Hippocampal formation (tissue), 2 donors: ENCODE measurements at places on chromosomes 3 and 15.

DNA sequence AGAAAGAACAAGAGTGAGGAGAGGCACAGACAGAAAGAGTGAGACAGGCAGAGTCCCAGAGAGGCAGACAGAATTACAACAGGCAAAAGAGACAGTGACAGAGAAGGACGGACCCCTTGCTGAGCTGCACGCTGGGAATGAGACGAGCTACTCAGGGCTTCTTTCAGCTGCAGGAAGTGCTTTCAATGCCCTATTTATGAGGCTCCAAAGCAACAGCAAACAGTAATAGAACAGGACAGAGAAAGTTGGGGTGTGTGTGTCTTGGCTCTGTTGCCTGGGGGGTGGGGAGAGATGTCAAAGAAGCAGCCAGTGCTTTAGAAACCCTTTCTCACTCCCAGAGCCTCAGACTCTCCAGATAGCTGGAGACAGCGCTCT is 502 bp upstream of the TIMP4 start:
- no peak for DNase-seq

DNA sequence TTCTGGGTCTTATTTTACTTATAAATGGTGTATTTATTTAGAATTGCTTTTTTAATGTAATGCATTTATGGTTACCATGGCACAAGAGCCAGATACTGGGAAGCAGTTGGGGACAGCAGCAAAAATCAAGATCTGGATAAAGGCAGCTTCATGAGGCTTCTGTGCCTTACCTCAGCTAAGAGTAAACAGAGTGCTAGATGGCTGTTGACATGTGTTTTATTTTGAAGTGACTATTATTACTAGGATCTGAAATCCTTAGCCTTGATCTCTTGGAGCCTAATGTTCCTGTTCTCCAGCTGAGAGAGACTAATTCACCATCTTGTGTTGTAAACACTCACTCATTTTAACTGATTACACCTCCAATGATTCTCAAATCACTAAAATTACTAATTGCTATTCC is 317.8 kb downstream of the LPP start:
- no peak for DNase-seq

- no peak for DNase-seq
These were observed 306.0 kb upstream of the ADAMTS9 start for GRCh38 chr3:64993781-64994180.

- no peak for DNase-seq
These were observed 88.8 kb downstream of the MEGF11 start for GRCh38 chr15:66164788-66165187.

- no peak for DNase-seq
These were observed 7.4 kb downstream of the FAM3D start for GRCh38 chr3:58659051-58659675.

DNA sequence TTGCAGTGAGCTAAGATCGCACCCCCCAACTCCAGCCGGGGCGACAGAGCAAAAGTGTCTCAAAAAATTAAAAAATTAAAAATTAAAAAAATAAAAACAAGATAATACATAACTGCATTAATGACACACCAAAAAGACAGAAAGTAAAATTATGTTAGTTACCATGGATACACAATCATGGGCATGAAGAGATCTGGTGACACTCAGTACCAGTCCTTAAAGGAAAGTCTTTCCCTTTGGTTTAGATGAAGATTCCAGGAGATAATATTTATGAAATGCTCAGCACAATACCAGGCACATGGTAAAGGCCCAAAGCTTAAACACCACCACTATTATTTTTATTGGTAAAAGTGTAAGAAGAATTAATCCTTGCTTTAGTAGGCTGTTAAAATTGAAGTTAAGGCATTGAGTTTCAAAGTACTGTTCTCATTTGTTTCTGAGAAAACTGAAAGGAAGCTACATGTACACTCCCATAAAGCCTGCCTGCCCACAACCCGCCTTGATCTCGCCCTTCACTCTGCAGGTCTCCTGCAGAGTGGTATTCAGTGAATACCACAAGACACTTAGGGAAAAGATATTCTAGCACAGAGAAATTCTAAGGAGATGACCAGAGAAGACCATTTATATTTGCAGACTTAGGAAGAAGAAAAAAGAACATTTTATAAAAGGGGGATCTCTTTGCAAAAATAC is 52.3 kb downstream of the SUCLG2 start:
- DNase-seq = no peak

DNA sequence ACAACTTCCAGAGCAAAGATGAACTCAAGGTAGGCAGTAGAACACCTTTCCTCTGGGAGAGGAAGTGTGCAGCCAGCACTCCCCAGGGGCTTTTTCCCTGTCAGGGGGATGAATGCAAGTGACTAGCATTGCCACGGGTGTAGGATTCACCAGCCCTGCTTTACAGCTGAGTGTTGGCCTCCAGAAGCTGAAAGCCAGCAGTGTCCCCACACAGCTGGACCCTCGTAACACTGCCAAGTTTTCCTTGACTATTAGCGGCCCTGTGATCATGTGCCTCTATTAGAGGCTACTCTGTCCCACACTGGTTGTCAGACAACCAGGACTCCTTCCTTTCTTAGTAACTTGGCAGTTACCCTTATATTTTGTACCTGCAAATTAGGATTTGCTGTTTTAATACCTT is 104.9 kb upstream of the MANF start:
- peak; percentile 59 for DNase-seq

- DNase-seq = no peak
These were observed 48.8 kb downstream of the EPHA6 start for GRCh38 chr3:96863129-96863740.

DNA sequence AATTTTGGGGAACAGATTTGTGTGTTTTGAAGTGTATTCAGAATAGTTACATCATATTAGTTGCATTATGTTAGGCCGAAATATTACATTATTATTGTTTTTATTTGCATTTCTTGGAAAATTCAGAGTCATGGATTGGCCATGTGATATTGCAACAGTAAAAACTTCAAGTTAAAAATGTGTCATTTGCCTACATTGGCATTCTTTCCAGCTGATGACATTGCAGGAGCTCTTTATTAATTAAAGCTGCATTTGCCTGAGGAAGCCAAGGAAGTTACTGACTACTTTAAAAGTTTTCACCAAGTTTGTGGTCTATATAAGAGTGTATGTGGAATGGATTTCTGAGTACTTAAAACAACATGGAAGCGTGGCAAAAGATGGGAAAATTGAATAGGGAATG is 726.4 kb upstream of the SGO1 start:
- no peak for DNase-seq

- DNase-seq = no peak
These were observed 922 bp downstream of the IL17RC start for GRCh38 chr3:9917820-9918219.

DNA sequence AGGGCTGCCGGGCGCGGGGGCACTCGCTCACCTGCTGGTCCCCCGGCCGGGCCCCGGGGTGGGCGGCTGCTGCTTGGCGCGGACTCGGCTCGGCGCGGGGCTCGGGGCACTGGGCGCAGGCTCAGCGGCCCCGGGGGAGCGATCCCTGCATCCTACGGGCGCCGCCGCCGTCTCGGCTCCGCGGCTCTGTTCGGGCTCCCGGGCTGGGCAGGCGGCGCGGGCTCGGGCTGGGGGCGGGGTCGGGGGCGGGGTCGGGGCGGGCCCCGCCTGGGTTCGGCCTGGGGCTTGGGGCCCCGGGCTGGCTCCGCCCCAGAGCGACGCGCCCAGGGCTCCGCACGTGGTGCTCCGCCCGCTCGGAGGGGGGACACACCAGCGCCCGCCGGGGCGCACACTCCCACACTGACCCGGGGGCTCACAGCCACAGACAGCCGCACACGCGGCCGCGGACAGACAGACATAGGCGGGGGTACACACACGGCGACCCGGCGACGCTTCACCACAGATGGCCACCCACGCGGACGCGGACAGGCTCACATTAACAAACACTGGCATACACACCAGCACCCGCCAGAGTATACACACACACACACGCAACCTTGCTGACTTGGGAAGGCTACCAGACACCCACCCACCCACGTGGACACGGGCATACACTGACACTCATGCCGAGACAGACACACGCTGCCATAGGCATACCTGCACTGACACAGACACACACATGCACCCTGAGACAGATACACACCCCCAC is at the start of gene SCN5A:
Gene SCN5A, minus strand, starts transcription at position 188 of the 748 bp plus-strand sequence. CDS start 16,380 bp downstream, outside the sequence.
- peak; percentile 26 for DNase-seq

- DNase-seq = no peak
These were observed 287.6 kb upstream of the STT3B start for GRCh38 chr3:31244929-31245817.

GRCh38 chr3:54827776-54828175 is 100.1 kb downstream of the LRTM1 start:
- no peak for DNase-seq

DNA sequence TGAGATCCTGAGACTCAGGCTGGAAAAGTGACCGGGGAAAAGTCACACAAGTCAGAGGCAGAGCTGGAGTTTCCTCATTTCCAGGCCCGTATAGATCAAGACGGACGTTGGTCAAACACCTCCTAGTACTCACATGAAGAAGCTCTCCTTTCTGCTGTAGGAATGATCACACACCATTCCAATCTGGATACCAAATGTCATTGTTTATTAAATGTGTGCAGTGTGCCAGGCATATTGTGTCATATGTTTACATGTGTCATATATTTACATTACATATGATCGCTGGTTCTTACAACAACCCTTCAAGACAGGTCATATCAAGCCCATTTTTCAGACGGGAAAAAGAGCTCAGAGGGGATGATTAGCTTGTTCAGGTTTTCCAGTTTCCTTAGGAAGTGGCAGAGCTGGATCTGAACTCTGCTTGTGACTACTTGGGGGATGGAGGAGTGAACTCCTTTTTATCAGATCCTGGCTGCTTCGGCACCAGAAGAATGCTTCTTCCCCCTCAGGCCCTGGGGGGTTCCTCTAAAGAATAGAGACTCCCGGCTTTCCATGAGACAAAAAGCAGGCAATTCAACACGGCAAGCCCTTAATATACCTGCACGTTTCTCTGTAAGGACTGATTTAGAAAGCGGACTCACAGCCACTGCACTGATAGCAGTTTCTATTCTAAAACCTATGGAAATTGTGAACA is 41.9 kb downstream of the FAM43A start:
- no peak for DNase-seq
